ENCODE measurements at places on chromosomes 4 and X.

DNA sequence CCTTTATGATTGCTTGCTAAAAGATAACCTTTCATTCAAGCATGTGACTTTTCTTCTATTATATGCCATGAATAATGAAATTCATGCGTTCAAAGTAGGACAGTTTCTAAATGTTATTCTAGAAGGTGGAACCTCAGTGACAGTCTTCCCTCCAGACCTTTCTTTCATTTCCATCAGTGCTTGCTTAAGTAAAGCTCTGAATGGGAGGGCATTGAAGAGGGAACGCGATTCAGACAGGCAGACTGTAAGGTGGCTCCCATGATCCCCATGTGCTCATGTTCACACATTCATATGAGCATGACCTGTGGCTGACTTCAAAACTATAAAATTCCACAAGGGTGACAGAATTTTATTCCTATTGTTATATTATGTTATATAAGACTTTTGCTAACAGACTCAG, 1367.3 kb upstream of the IGFBP7 start:
- no peak for DNase-seq

GRCh38 chr4:101931619-101932018, 141.1 kb downstream of the BANK1 start:
- DNase-seq: no peak

DNA sequence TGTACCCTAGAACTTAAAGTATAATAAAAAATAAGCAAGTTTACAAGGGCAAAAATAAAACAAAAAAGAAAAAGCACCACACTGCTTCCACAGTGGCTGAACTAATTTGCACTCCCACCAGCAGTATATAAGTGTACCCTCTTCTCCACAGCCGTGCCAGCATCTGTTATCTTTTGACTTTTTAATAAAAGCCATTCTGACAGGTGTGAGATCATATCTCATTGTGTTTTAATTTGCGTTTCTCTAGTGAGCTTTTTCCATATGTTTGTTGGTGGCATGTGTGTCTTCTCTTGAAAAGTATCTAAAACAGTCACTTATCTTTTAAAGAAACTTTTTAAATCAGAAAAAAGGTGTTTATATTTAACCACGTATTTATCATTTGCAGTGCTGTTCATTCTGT, 71.3 kb downstream of the NFKB1 start:
- DNase-seq: no peak

- DNase-seq: peak; percentile 21
Observed at GRCh38 chr4:121554382-121554781, 142.4 kb downstream of the ANXA5 start.

GRCh38 chr4:160283081-160283480, 1180.2 kb downstream of the RAPGEF2 start:
- DNase-seq: no peak

DNA sequence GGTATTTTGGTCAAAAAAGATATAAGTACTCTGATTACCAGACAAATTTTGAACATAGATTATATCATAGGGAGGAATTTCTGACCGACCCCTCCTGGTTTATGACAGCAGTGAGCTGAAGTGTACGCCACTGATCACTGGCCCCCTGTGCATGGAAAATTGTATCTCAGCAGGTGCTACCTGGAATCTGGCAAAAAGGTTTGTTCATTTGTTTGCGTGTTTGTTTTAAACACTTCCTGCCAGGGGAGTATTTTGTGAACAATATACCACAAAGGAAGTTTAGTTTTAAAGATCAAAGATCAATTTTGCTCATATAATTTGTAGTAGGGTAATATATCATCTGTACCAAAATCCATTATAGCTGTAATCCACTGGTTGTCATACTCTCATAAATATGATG, 219.7 kb upstream of the TENM3 start:
- DNase-seq: no peak

- DNase-seq: no peak
Observed at GRCh38 chr4:153143527-153144348, 60.5 kb upstream of the TRIM2 start.
